ENCODE measurements at places on chromosomes 2 and 18. TPM values are rescaled to one million over a fixed set of nuclear protein-coding genes. Genes with fewer than 3 reads are reported as not detected.

GAL3ST2 gene
- 0.09 TPM for total RNA-seq

RASGRP3 gene
- 6.5 TPM for total RNA-seq

TNFRSF11A gene
- total RNA-seq = 5.4 TPM

SCN3A gene
- 5.9 TPM for total RNA-seq

MARCO gene
- total RNA-seq = 4.2 TPM

TEKT4 gene
- 0.05 TPM for total RNA-seq

STEAP3 gene
- 0.90 TPM for total RNA-seq

GRCh38 chr18:45379903-45380302, 235.4 kb upstream of the SLC14A2 start:
- H3K27me3 ChIP-seq = peaks cover 2% of the 10 kb centered on the region
- no peaks in the 10 kb centered on the region for H3K36me3 ChIP-seq
- no peak overlapping the region for H3K4me3 ChIP-seq

GRCh38 chr2:69669666-69670065, 26.1 kb upstream of the AAK1 start:
- H3K4me3 ChIP-seq = no peak overlapping the region
- no peaks in the 10 kb centered on the region for H3K27me3 ChIP-seq
- no peaks in the 10 kb centered on the region for H3K36me3 ChIP-seq
- no peaks in the 10 kb centered on the region for H3K4me1 ChIP-seq

GRCh38 chr2:120486946-120487345, 141.0 kb downstream of the INHBB start:
- no peak overlapping the region for H3K27ac ChIP-seq
- no peaks in the 10 kb centered on the region for H3K27me3 ChIP-seq

- H3K36me3 ChIP-seq = no peaks in the 10 kb centered on the region
- DNase-seq = no peak
- no peaks in the 10 kb centered on the region for H3K27me3 ChIP-seq
- no peak overlapping the region for H3K27ac ChIP-seq
- H3K4me3 ChIP-seq = no peak overlapping the region
Measured at GRCh38 chr2:158893026-158893425, 75.4 kb upstream of the TANC1 start.

DNA sequence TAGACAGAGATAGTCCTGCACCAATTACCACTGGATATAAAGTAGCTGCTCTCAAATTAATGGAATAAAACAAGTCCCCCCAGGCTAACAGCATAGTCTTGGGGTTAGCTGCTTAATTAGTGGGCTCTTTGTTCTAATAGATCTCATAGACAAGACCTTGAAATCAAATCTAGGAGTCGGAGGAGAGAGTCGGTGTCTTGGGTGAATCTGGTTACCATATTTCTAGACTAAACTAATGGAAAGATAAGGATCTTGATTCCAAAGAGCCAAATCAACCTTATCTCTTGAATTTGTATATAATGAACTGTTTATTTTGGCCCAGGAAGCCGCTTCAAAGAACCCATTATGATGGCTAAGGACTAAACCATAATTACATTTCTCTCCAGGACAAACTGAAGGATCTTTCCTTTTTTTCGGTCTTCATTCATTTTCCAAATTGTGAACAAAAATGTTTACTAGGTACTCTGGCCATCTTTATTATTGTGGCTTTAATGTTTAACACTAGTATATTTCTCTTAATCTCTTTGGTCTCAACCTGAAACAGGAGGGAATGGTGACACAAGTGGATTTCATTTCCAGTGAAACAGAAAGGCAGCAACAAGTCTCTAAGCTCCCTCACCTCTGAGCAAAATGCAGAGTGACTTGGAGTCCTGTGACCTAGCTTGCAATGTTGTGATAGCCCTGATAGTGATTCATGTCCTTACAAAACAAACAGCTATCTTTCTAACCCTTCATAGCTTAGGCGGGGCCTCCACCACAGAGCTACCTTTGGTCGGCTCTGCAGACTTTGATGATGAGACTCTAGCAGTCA, 137.9 kb upstream of the PARD3B start:
- H3K27ac ChIP-seq = no peak overlapping the region
- H3K27me3 ChIP-seq = no peaks in the 10 kb centered on the region
- H3K4me3 ChIP-seq = no peak overlapping the region
- no peaks in the 10 kb centered on the region for H3K36me3 ChIP-seq
- DNase-seq = no peak

DNA sequence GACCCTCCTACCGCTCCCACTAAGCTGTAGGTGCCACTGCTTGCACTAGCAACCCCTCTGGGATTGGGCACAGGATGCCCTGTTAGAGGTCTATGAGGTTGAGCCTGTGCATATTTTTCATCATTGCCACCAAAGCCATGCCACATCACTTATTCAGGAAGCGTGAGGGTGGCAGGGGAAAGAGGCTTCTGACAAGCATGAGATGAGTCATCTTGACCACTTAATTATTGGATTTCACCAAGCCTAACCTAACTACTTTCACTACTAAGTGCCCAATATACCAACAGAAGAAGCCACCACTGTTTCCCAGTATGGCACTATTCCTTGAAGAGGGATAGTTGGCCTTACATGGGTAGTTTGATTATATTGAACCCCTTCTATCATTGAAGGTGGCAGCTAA, 181.3 kb upstream of the EPHA4 start:
- H3K4me1 ChIP-seq = no peaks in the 10 kb centered on the region
- no peaks in the 10 kb centered on the region for H3K36me3 ChIP-seq
- H3K4me3 ChIP-seq = no peak overlapping the region
- H3K27ac ChIP-seq = no peak overlapping the region

DNA sequence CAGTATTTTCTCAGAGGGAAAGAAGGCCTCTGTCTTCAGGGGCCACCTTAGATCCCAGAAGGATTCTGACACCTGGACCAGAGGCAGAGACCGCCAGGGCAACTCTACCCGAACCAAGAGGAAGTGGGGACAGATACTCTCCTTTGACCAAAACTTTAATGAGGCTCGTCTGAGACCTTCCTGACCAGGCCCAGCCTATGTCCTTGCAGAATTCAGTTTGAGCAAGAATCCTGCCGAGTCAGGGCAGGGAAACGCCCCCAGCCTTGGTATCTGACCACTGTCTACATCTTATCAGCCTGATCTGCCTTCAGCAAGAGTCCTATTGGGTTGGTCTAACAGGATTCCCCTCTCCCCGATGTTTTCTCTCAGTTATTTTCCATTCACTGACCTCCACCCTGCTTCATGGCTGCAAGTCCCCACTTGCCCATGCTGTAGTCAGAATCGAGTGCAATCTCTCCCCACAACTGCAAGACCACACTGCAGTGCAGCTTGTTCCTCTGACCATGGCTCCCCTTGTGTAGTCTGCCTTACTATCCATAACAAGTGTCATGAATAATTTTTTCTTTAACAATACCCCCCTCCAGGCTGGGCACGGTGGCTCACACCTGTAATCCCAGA, 95.0 kb downstream of the MSH2 start:
- H3K36me3 ChIP-seq = no peaks in the 10 kb centered on the region
- H3K4me1 ChIP-seq = no peaks in the 10 kb centered on the region
- no peak overlapping the region for H3K27ac ChIP-seq
- H3K27me3 ChIP-seq = no peaks in the 10 kb centered on the region
- DNase-seq = no peak
- H3K4me3 ChIP-seq = no peak overlapping the region

GRCh38 chr2:136306836-136307235, 188.9 kb upstream of the CXCR4 start:
- no peak for DNase-seq
- H3K27ac ChIP-seq = no peak overlapping the region
- H3K4me3 ChIP-seq = no peak overlapping the region
- H3K36me3 ChIP-seq = no peaks in the 10 kb centered on the region
- peaks cover 9% of the 10 kb centered on the region for H3K4me1 ChIP-seq

GRCh38 chr2:12127638-12128037, 381.2 kb downstream of the LPIN1 start:
- H3K4me1 ChIP-seq = peaks cover 16% of the 10 kb centered on the region
- DNase-seq = peak; percentile 50
- peak overlapping the region; percentile 75 for H3K27ac ChIP-seq
- H3K27me3 ChIP-seq = no peaks in the 10 kb centered on the region
- no peak overlapping the region for H3K4me3 ChIP-seq

DNA sequence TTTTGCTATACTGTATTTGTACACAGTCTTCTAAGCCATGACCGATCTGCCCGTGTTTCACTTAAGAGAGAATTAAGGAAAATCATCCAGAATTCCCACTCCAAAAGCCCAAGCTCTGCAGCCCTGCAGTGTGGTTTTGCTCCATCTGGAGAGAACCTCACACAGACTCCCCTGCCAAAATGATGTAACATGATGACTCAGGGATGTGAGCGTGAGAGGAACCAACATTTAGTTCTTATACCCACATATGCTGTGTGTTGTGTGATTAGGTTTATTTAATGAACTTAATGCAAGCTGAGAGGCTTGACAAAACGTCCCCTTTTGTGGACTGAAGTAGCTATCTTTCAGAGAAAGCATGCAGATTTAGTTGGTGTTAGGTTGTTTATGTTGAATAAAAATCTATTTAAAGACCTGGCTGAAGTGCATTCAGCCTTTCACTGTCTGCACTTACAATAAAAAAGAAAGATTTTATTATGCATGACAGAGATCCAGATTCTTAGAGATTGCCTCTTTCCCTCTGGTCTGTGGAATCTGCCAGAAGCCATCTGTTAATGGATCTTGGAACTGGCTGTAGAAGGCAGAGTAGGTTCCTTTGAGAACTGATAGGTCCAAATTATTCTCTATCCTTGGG, 6.3 kb downstream of the RAB12 start:
- no peaks in the 10 kb centered on the region for H3K27me3 ChIP-seq
- peaks cover 11% of the 10 kb centered on the region for H3K4me1 ChIP-seq
- no peak overlapping the region for H3K4me3 ChIP-seq
- peaks cover 8% of the 10 kb centered on the region for H3K36me3 ChIP-seq
- H3K27ac ChIP-seq = no peak overlapping the region
- no peak for DNase-seq

DNA sequence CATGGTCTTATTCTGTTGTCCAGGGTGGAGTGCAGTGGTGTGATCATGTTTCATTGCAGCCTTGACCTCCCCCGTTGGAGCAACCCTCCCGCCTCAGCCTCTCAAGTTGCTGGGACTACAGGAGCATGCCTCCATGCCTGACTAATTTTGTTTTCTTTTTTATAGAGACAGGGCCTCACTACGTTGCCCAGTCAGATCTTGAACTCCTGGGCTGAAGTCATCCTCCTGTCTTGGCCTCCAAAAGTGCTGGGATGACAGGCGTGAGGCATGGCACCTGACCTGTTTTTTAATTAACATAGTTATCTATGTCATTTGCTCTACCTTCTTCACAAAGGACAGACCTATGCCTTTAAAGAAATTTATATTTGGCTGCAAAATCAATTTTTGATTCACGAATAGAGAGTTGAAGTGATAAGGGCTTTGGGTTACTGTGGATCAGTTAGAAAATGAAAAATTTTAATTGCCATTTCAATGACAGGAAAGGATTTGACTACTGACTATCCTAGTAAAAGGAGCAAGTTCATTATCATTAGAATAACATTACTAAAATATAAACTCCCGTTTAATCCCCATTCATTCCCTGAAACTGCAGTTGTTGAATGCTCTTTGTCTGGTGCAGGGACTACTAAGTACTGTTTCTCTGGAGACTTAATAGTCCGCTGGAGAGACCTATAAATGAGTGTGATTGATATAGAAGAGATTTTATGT, 3.7 kb downstream of the RNF138 start:
- peaks cover 20% of the 10 kb centered on the region for H3K36me3 ChIP-seq
- H3K4me3 ChIP-seq = no peak overlapping the region
- no peak overlapping the region for H3K27ac ChIP-seq

DNA sequence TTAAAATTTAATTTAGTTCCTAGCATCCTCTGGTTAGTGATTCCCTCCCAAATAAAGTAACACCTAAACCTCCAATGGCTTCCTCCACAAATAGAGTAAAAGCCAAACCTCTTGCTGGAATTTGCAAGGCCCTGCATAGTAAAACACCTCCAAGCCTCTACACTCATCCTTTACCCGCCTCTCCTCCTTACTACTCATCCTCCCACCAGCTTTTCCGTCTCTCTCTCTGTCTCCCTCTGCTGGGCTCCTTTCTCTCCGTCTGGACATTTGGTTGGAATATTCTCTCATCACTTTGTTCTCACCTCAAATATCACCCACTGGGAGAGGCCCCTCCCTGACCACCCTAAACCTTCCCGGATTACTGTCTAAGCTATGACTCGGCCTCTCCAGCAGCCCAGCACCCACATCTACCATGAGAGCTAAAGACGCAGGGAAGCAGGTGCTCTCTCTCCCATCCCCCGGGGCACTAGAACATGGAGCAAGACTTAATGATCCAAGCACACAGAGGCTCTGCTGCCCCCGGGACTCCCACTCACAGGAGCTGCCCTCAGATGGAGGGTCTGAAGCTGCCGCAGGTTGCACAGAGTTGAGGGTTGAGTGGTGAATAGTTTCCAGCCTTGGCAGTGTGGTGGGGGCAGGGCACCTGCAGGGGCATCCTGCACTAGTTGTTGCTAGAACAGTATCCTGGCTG, 167.2 kb downstream of the FBXO15 start:
- no peak overlapping the region for H3K27ac ChIP-seq
- peaks cover 1% of the 10 kb centered on the region for H3K4me1 ChIP-seq
- no peak for DNase-seq
- no peak overlapping the region for H3K4me3 ChIP-seq
- no peaks in the 10 kb centered on the region for H3K36me3 ChIP-seq
- no peaks in the 10 kb centered on the region for H3K27me3 ChIP-seq

DNA sequence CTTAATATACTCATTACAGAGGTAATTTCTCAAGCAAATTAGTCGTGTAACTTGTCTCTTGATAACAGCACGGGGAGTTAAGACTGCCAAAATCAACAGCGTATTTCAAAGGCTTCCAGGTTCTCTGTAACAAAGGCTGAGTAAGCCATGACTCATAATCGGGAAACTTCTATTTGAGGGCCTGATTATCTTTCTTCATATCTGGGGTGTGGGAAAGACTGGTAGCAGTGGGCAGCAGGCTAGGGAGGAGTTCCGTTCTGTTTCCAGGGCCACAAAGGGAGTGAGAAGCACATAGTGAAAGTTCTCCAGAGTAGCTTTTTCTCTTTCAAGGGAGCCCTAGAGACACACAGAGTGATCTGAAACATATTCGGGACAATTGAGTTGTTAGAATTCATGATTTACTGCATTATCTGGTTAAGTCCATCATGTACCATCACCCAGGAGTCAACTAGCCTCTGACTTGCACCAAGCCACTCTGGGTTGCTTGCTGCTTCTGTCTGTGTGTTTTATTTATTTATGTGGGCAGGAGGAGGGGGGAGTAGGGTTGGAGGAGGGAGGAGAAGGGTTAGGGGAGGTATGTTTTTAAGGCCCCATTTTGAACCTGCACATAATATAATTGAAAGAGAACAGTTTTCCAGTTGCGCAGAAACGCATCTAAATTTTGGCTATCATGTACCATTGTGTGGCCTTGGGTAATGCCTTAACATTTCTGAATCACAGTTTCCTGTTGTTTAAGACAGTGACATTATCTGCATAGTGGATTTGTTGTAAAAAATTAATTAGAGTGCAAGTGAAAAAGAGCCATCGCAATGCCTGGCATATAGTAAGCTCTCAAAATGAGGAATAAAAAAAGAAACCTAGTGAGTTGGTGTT, 80.5 kb upstream of the ITPRID2 start:
- H3K4me3 ChIP-seq = no peak overlapping the region
- no peaks in the 10 kb centered on the region for H3K36me3 ChIP-seq
- H3K27me3 ChIP-seq = no peaks in the 10 kb centered on the region
- DNase-seq = no peak

- peaks cover 63% of the 10 kb centered on the region for H3K4me1 ChIP-seq
- peaks cover 32% of the 10 kb centered on the region for H3K36me3 ChIP-seq
- H3K4me3 ChIP-seq = peak overlapping the region; percentile 2
- H3K27me3 ChIP-seq = no peaks in the 10 kb centered on the region
- no peak for DNase-seq
Measured at GRCh38 chr2:86793752-86794151, 3.0 kb upstream of the CD8A start.

- H3K27me3 ChIP-seq = no peaks in the 10 kb centered on the region
- peaks cover 3% of the 10 kb centered on the region for H3K36me3 ChIP-seq
- DNase-seq = no peak
- H3K27ac ChIP-seq = no peak overlapping the region
Measured at GRCh38 chr18:79139206-79139605, 70.0 kb downstream of the ATP9B start.

All from thymus (tissue), 14 donors.